Esophagus squamous epithelium (tissue), 5 donors: ENCODE measurements at places on chromosomes 5 and 9.

DNA sequence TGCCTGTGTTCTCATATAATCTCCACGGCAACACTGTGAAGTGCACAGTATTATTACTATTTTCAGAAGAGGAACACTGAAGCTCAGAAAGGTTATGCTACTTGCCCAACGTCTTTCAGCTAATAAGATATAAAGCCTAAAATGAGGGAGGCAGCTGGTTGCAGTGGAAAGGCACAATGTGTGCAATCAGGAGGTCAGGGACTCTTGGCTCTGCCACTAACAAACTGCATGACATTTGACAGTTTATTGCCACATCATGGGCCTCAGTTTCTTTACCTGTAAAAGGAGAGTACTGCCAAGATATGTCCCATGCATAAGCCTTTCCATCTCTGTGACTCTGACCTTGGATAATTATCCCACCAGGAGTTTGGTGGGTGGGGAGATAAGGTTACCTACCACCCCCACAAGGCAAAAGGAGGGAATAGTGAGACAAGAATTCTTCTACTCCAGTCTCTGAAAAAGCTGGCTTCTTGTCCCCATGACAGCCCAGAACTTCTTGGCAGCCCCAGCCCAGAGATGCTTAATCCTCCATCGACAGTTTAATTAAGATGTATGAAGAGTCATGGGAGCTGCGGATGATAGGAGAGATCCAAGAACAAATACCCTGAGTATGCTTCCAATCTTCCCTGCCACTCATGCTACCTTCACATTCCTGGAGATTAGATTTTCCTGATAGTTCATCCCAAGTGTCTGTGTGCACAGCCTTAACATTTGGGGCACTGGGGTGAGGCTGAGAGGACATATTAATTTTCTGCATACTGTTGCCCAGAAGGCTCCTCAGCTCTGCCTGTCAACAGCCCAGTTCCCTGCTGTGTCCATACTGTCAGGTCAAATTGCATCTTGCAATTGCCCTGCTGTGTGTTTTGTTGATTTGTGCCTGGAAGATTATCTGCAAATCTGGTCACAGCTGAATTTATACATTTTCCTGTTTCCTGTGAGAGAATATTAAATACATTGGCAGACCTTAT, 271.2 kb downstream of the FAM114A2 start:
- no peak for DNase-seq

DNA sequence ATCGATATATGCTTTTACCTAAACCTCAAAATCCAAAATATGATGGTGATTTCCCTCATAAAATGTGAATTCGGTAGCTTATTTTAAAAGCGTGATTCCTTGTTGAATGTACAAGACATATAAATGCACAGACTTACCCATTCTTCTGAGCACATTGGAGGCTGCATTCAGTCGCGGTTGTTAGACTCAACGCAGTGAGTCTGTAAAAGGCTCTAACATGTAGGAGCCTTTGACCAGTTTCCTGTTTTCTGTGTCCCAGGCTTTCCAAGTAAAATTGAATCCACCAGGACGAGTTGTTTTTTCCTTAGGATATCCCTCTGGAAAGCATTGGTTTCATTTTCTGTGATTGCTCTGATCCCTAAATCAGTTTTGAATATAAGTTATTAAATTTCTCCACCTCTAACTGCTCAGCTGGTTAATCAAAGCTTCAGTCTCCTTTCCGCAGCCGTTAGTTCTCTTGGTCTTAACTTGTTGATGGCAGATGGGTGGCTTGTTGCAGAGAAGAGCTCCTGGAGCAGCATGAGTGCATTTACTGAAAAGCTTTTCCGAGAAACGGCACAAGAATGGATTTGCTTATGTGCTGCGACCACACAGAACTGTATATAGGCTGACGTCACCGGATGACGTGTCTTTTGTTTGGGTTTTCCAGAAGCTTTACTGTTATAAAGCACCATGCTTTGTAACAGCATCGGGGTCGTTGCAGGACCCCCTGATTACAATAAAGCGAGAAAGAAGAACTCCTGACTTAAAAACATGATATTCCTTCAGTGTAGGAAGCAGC, at the start of gene LRRTM2:
Gene LRRTM2 (minus strand): TSS at position 565 of the 781 bp plus-strand sequence. CDS start 424 bp downstream, at position 141.
- DNase-seq = no peak

DNA sequence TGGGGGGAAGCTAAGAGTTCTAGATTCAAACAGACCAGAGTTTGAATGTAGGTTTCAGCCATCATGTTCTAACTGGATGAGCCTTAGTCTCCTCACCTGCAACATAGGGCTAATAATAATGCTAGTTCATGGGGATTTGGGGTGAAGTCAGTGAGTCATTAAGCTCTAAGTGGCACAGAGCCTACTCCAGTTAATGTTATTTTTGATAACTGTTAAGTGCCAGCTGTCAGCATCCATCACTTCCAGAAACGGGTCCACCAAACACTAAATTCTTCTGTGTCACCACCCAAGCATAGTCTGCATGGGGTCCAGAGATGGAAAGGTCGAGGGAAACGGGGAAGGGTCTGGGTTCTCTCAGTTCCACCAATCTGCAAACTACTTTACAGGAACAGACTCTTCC, 1.8 kb upstream of the TSC1 start:
- no peak for DNase-seq

- no peak for DNase-seq
Measured at GRCh38 chr9:100099722-100100042, 639 bp downstream of the INVS start.

DNA sequence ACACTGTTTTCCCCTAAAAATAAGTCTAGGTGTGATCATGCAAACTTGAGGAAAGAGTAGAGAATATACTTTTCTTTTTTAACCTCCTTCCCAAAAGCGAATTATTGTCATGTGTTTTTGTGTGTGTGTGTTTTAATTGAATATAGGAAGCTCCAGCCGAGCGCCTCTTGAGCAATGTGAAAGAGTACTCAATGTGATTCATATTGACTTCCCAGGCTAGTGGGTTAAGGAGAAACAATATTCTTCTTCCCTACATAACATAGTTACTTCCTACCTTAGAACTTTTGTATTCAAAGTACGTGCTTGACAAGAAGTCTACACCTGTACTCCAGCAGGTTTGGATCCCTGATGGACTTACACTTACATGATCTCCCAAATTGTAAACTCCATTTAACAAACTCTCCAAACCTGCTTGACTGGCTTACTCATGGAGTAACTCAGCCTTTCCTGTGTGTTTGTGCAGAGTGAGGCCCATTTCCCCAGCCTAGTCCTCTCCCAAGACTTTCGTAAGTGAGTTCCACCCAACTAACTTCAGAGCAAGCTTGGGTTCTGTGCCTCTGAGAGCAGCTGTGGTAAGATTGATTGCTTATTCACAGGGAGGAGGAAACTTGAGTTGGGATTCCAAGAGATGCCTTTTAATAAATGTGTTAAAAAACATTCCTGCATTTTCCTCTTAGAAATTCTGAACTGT, 9.3 kb downstream of the SLC28A3 start:
- DNase-seq = no peak

DNA sequence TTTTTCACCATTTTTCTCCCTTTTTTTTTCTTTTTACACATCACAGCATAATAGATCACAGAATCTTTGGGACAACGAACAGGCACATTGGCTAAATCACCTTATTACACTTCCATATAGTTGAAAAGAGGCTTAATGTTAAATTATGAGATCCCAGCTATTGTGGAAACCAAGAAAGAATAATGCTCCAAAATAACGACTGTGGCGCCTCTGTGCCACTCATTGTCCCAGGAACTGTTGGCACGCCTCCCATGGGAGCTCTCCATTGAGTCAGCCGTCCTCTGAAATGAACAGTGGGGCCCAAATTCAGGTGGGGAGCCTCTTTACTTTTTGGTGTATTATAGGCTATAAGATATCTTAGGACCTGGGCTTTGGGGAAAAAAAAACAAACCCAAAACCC, 82.2 kb upstream of the NFIB start:
- DNase-seq = no peak
